ENCODE measurements at places on chromosomes 11 and 22.

DNA sequence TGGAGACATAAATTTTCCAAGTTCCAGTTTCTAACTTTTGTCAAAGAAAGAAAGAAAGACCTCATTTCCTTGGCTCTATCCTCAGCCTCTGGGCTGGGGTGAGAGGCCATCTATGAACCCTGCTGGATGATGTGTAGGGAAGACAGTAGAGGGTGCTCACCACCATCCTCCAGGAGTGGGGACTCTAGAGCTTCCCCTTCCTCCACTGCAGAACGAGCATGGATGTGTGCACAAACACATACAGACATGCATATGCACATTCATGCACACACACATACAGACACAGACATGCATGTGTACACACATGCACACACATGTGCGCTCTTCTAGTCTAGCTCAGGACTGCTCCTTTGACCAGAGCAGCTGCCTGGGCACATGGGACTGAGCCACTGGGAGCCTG, 565.8 kb downstream of the BUD13 start:
- DNase-seq = no peak

DNA sequence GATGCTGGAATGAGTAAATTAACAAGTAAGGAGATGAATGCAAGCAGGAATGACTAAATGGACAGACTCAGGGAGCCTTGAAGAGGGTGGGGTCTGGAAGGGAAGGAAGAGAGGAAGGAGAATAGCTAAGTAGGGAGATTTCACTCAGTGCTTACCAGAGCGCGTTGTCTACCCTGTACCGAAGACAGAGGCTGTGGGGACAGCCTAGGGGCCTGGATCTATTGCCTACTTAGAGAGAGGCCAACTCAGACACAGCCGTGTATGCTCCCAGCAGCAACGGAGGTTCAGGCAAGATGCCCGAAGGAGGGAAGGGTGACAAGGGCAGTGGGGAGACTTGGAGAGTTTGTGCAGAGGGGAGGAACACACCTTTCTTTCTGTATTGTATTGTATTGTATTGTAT, at the start of gene FOLR2:
TSS of gene FOLR2 (plus strand) at position 157 of the 400 bp plus-strand sequence. CDS start 1,791 bp downstream, outside the sequence.
- no peak for DNase-seq

DNA sequence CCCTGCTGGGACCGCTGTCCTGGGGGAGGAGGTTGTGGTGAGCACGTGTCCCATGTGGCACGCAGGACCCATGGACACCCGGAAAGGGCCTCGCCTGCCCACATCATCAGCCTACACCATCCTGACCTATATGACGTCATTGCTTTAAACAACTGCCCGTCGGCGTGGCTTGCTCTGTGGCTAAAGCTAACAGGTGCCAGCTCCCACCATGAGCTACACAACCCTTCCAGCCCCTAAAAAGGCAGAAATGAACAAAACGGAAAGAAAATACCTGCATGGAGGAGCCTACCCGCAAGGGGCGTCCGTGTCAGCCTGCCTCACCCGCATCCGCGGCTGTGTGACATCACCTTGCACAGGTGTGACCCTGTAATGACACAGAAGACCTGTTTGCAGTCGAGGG, 481.8 kb downstream of the BRD1 start:
- DNase-seq = no peak

DNA sequence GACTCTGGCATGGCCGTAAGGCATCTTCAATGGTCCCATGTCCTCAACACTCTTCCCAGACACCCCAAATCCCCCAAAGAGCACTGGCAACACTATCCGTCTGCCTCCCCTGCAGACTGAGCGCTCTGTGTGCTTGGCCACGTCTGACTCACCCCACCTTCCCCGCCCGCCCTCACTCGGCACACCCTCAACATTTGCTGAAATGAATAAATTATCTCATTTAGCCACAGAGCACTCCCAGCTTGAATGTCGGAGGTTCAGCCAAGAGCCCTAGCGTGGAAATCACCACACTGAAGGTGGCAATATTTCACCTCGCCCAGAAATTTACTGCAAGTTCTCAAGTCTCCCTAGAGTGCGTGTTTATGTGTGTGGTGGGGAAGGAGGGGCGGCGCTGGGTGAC, 46.6 kb upstream of the TCF20 start:
- DNase-seq = peak; percentile 59

DNA sequence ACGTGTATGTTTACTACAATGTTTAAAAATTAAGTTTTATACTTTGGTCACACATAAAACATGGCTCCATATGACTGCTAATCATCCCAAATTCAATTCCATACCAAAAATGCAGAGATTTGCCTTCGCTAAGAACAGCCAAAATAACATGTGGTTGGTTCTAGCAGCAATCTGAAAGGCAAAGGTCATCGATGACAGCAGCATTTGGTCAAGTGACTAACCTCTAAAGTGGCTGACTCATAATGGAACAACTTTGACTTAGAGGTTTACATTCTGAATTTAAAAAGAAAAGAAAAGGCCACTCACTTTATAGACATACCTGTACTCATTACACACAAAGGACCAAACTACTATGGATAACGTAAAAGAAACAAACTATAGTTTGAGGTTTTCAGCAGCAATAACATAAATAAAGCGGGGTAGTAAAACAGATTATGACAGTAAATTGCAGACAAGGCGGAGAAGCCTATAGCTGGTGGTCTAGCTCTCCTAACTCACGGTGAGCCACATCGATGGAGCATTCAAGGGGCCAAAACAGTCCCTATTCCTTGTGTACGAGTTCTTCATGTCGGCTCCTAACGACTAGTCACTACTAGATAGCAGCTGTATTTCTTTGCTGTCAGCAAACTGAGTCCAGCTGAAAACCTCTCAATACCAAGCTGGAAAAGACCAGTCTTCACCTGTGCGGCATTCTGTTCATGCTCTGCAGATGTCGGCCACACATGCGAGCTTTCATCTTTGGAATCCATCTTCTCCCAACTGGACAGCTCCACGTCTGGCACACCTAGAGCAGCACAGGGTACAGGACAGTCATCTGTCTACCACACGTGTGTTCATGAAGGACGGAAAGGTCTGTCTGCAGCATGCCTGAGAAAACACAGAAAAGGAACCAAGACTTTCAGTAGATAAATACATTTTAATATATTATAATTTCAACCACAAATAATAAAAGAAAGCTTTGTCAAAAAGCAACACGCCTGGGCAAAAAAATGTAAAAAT, 42.1 kb downstream of the PRDM10 start:
- no peak for DNase-seq

DNA sequence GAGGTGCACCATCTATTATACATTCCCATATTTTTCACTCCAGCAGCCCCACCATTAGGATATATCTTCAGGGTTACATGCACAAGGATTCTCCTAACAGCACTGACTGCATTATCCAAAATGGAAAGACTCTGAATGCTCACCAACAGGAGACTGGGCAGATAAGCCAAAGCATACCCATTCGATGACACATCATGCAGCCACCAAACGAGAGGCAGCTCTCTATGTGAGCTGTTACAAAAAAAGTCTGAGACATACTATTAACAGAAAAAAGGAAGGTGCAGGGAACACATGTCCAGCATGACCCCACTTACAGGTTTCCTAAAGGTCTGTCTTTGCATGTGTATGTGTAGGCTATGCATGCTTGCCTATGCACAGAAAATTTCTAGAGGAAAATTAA, 12.4 kb upstream of the SERPIND1 start:
- no peak for DNase-seq

GRCh38 chr22:28730179-28730578, 11.4 kb downstream of the CHEK2 start:
- no peak for DNase-seq

GRCh38 chr22:46843821-46844255, 81.4 kb downstream of the TBC1D22A start:
- DNase-seq = no peak

- no peak for DNase-seq
Observed at GRCh38 chr22:27198518-27199035, 541.2 kb downstream of the MIAT start.

GRCh38 chr11:8612522-8612921, 18.5 kb upstream of the STK33 start:
- DNase-seq = no peak

GRCh38 chr11:113034576-113034975, 73.4 kb downstream of the NCAM1 start:
- DNase-seq = no peak

DNA sequence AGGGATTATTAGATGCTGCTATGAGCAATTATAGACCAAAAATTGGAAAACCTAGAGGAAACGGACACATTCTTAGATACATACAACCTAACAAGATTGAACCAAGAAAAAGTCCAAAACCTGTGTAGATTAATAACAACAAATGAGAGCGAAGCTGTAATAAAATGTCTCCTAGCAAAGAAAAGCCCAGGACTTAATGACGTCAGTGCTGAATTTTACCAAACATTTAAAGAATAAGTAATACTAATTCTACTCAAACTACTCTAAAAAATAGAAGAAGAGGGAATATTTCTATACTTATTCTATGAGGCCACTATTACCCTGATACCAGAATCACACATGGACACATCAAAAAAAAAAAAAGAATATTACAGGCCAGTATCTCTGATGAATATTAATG, 309.5 kb upstream of the ANO5 start:
- no peak for DNase-seq
